Adipose tissue (tissue), 3 donors: ENCODE measurements at places on chromosomes 2 and 18. TPM values are rescaled to one million over a fixed set of nuclear protein-coding genes. Genes with fewer than 3 reads are reported as not detected.

Gene ANO7
- 0.44 TPM for polyA plus RNA-seq

Gene CYP26B1
- 17.4 TPM for polyA plus RNA-seq

Gene MBD1
- 25.6 TPM for polyA plus RNA-seq

Gene PRLH
- polyA plus RNA-seq: not detected

Gene RND3
- polyA plus RNA-seq: 4.2 TPM

Gene FOXI3
- polyA plus RNA-seq: not detected

Gene PHOSPHO2
- 10.6 TPM for polyA plus RNA-seq

Gene AMER3
- polyA plus RNA-seq: 0.11 TPM

Gene SLC14A1
- 0.40 TPM for polyA plus RNA-seq

Gene PRKAG3
- 0.06 TPM for polyA plus RNA-seq
